Naive thymus-derived CD4-positive, alpha-beta T cell (primary cell): ENCODE measurements at places on chromosomes 7 and 10. TPM values are rescaled to one million over a fixed set of nuclear protein-coding genes. Genes with fewer than 3 reads are reported as not detected.

PARD3 gene
- 1.1 and 1.2 TPM in 2 replicates for total RNA-seq

MKX gene
- 0.05 TPM in 1 of 2 replicates, not detected in the other for total RNA-seq

ACSM6 gene
- total RNA-seq: not detected

ANLN gene
- total RNA-seq: 0.35 TPM

TFR2 gene
- 4.7 TPM for total RNA-seq

ZC3HAV1L gene
- 1.8 TPM for total RNA-seq

DNAJC9 gene
- 27.2 TPM for total RNA-seq

APBB1IP gene
- 88.0 TPM for total RNA-seq

DDC gene
- total RNA-seq: not detected

PPP1R3C gene
- not detected for total RNA-seq

SEMA3C gene
- total RNA-seq: 9.4 TPM

BRAT1 gene
- total RNA-seq: 27.4 TPM

NPC1L1 gene
- total RNA-seq: 0.11 TPM

SPDYE5 gene
- total RNA-seq: not detected in 2 replicates

UPK3B gene
- 1.1 and 2.6 TPM in 2 replicates for total RNA-seq

CAV2 gene
- total RNA-seq: not detected

SAMD9L gene
- 154 and 160 TPM in 2 replicates for total RNA-seq

EPO gene
- not detected for total RNA-seq

GRM3 gene
- total RNA-seq: not detected

CALHM1 gene
- not detected for total RNA-seq

GDF10 gene
- 1.3 TPM for total RNA-seq

SRPK2 gene
- 45.1 TPM for total RNA-seq

KAZALD1 gene
- 1.5 TPM for total RNA-seq

SFTPA1 gene
- not detected for total RNA-seq

HPSE2 gene
- total RNA-seq: not detected

NUTM2B gene
- total RNA-seq: 1.7 and 2.0 TPM in 2 replicates

NPFFR1 gene
- total RNA-seq: not detected

CYTH3 gene
- total RNA-seq: 3.6 TPM

RAB11FIP2 gene
- 25.8 TPM for total RNA-seq

TRIM50 gene
- not detected for total RNA-seq

MYPN gene
- not detected in 2 replicates for total RNA-seq

PRSS2 gene
- total RNA-seq: not detected

GSTO2 gene
- total RNA-seq: 0.87 and 1.1 TPM in 2 replicates

GDF2 gene
- total RNA-seq: not detected

TFPI2 gene
- not detected for total RNA-seq

ZNF853 gene
- total RNA-seq: 3.2 TPM

PTN gene
- total RNA-seq: not detected
